ENCODE measurements at places on chromosomes 6 and 20.

DNA sequence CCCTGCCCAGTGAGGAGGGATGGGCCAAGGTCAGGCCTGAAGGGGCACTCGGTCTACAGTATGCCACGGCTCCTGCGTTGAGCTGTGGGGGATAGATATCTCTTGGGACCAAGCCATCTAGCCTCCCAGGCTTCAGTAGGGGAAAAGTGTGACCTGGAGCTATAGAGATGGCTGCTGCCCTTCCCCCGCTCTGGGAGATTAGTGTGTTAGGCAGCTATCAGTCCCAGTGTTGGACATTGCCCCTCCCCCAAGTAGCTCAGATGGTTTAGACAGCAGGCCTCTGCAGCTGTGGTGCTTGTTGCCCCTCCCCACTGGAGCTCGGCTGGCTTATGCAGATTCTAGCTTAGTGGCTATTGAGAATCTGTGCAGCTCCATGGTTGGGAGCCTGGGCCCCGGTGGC lies 56.8 kb downstream of the KHDRBS2 start:
- DNase-seq = no peak

DNA sequence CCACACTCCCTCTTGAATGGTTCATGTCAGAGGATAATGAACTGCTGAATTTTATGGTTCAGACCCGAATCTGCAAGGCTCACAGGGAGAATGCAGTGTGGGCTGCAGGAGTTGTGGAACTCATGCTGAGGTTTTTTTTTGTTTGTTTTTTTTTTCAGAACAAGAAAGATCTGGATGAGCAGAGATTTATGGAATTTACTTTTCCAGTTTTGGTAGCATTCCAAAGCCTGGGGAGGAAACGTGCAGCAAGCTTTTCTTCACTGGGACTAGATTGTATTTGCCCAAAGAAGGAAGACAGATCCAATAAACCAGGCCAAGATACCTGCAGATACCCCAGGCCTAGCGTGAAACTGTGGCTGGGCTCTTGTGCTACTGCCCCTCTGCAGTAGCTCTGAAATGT lies 223.9 kb upstream of the TAB2 start:
- peak; percentile 40 for DNase-seq

DNA sequence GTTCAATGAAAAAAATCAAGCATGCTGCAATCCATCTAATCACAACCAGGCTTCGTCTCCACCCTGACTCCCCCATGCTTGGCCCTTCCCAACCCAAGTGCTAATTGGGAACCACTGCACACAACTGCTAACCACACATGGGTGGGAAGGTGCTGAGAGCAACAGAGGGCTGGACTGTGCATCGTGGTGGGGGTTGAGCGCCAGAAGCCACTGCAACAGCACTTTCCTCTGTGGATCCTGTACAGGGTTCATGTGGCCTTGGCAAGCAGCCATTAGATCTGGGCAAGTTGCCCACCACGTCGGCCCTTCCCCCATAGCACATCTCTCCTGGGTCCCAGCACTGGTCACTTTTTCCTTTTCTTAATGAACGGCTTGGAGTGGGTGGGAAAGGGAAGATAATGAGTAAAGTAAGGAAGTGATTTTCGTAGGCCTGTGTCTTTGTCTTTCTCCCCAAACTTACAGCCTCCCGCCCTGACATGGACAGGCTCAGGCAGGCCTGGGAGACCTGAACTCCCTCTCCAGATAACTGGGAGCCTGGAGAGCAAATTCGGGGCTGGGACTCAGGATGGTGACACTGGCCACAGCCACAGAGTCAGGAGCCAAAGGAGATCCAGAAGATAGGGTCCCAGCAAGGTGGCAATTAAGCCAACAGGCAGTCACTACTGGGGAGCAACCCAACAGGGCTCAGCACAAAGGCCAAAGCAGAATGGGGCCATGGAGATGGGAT lies 34.4 kb upstream of the MRPS10 start:
- DNase-seq = peak; percentile 7

- DNase-seq = no peak
Observed at GRCh38 chr6:41147917-41148316, 6.2 kb downstream of the TREML1 start.

DNA sequence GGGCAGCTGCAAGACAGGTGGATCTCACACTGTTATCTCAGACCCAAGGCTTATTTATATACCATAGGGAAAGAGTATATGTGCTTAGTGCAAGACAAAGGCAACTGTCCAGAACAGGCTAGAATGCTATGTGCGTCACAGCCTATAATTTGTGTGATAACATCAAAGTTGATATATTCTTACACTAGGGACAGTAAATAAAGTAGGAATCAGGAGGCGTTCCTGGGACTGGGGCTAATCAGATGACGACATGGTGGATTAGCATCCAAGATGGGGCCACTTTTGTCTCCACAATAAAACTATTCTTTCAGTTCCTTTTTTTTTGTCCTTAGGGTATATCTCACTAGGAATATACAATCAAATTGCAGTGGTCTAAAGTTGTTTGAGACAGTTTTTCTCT lies 54.9 kb upstream of the IER3 start:
- DNase-seq = no peak

- DNase-seq = no peak
Observed at GRCh38 chr6:168407842-168408241, 33.1 kb upstream of the SMOC2 start.

- no peak for DNase-seq
Observed at GRCh38 chr20:47311967-47312681, 44.4 kb downstream of the ZMYND8 start.

- no peak for DNase-seq
Observed at GRCh38 chr6:93238632-93239031, 180.7 kb downstream of the EPHA7 start.

DNA sequence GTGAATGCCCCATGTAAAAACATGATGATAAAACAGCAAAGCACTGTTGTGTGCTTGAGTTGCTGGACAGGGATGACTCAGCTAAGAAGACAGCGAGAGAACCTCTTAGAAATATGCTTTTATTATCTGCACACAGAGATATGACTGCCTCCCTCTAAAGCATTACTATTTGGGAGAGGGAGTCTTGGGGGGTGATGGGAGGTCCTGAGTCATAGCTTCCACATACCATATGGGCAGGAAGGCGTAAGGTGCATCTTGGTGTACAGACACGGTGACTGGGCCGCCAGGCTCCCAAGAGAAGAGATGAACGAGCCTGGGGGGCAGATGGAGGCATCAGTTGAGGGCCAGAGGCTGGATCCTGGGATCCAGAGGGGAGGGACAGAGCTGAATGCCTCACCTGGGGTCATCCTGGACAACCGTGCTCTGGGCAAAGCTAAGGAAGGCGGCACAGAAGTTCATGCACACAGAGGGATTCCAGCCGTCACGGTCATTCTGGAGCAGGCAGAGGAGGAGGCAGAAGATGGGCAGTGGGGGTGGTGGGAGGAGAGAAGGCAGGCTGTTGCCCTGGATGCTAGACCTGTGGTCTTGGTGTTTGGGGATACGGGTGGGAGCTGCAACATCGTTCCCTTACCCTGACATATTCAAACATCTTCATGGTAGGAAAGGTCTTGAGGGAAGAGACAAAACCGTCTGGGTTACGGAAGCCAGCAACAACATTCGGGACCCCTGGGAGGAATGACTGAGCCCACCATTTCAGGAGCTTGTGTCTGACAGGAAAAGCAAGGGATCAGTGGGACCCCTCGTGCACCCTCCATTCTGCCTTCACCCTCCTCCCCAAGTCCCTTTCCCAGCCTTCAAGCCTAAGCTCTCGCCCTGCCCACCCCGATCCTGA lies 2.0 kb downstream of the DXO start:
- no peak for DNase-seq

- no peak for DNase-seq
Observed at GRCh38 chr6:79586548-79586947, 44.6 kb upstream of the SH3BGRL2 start.

DNA sequence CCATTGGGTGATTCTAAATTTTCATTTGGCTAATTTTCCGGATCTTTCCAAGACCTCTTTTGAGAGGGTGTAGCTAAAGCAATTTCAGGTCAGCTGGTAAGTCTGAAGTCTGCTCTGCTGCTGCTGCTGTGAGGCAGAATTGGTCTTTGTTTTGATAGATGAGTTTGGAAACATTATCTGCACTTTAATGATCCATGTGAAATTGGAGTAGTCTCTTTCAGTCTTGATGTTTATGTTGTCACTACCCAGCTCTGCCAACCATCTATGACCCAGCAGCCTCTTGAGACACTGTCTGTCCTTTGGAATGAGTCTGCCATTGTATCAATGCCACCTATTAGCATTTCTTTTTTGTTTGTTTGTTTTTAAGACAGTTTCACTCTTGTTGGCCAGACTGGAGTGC lies 44.1 kb downstream of the TXNDC5 start:
- DNase-seq = no peak

DNA sequence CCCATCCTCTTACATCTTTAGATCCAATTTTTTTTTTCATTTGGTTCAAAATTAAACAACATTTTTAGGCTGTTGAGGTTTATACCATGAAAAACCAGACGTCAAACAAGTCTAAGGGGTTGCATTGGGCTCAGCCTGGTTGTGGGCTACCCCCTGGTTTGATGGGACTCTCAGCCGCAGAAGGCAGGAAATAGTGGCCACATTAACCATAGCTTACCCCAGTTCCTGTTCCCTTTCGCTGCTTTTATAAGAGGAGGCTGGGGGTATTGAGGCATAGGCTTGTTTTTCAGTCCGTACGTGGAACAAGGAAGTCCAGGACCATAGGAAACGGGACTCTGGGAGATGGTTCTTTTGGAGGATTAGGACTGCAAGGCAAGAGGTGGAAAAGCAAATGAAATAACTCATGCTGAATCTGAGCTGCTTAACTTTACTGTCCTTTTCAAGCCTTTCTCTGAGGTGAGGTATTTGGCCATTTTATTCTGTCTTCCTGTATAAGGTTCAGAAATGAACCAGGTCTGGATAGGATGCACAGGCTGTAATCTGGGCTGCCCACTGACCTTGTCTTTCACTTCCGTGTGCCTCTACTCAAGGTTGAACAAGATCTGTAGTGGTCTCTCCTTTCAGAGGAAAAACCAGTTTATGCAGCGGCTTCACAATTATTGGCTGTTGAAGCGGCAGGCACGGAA lies 7.7 kb downstream of the BRPF3 start:
- DNase-seq = no peak

DNA sequence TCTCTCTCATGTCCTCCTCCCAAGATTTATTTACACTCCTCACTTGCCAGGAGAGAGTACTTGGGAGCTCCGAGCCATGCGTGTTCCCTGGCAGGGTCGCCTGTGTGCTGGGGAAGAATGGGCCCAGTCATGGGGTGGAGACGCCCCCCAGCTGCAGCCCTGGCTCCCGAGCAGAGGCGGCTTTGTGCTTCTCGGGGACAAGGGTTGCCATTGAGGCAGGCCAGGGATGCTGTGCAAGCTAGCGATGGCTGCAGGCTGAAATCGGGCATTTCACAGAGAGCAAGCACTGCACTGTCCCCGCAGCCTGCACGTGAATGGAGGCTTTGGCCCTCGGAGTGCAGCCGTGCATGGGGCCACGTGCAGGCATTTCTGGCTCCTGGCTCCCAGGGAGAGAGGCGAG lies 23.8 kb downstream of the PHACTR3 start:
- no peak for DNase-seq

GRCh38 chr20:56285496-56285895 lies 37.0 kb downstream of the MC3R start:
- DNase-seq = no peak

DNA sequence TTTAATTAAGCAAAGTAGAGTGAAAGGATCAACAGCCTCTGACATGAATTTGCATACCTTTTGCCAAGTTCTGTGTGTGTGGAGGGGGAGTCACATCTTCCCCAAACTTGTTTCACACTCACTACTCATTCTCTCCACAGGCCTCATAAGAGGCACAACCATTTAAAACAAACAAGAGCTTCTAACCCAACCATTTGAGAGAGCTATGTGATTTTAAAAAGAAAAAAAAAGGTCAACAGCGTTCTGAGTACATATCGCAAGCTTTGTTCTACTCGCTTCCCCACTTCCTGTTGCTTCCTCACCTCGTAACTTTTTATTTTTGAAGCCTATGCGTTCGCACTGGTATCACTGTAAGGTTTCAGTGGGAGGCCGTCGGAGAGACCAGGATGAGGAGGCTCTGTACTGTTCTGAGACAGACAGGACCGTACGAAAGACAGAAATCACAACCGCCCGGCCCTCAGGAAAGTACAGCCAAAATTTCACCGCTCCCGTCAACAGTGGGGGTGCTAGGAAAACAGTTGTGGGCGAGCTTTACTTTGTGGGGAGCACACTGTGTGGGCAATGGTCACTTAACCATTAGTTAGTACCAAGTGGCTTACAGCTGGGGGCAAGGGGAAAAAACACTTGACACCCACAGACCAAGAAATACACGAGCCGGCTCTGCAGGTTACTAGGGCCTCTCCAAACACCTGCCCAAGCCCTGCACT lies 61.3 kb downstream of the TRERF1 start:
- DNase-seq = no peak

DNA sequence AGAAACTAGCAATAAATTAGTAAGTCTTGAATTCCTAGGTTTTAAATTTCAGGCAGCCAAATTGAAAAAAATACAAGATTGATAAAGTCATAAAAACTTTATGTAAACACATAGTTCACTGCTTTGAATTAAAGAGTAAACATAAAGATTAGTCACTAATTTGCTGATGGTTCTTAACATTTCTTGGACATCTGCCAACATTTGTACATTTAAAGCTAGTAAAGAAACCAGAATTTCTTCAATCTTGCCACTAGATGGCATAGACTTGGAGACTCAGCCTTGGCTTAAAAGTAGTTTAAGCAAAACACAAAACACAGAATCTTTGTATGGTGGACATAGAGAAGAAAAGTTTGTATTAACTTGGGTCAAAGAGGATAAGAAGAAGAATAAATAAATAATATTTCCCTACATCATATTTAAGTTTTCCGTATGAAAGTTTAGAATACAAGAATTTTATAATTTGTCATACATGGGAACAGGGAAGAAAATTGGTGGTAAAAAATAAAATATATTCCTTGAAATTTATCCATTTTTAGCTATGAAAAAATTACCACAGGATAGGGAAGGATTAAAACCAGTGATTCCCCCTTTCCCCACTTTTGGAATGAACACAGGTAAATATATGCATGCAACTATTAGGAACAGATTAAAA lies 41.7 kb upstream of the FAM135A start:
- peak; percentile 16 for DNase-seq

GRCh38 chr6:49849213-49849907 lies 17.0 kb downstream of the CRISP1 start:
- peak; percentile 1 for DNase-seq

DNA sequence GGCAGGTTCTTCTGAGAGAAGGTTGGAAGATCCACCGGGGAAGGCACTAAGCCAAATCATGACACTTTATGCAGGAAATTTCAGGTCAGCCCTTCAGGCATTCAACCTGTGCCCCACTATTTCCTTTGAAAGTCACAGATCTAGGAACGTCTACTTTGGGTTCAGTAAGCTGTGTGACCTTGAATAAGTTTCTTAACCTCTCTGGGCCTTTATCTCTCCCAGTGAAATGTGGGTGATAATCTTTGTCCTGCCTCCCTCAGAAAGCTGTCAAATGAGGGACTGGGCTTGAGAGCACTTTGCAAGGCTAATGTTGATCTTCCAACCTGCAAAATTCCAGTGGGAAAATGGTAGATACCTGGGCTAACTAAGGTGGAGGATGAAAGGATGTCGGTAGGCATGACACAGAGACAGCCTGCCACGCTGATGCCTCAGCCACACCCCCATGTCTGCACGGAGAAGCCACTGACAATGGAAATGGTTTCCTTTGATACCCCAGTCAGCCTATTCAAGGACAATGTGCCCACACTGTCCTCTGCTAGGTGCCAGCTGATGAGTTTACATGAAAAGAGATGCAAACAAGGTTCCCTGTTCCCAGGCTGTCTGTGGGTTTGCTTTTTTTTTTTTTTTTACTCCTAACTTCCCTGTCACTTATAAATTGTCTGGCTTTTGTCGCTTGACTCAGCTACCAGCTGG lies 9.3 kb downstream of the BNIP5 start:
- no peak for DNase-seq

GRCh38 chr6:7237653-7238188 lies 75.3 kb downstream of the SSR1 start:
- no peak for DNase-seq

- no peak for DNase-seq
Observed at GRCh38 chr6:134746140-134746539, 203.8 kb downstream of the ALDH8A1 start.

Measured in BJ (cell line).